Activated CD4-positive, alpha-beta T cell treated with anti-CD3 and anti-CD28 coated beads for 4 hours (primary cell): ENCODE measurements at places on chromosomes 16 and 17.

DNA sequence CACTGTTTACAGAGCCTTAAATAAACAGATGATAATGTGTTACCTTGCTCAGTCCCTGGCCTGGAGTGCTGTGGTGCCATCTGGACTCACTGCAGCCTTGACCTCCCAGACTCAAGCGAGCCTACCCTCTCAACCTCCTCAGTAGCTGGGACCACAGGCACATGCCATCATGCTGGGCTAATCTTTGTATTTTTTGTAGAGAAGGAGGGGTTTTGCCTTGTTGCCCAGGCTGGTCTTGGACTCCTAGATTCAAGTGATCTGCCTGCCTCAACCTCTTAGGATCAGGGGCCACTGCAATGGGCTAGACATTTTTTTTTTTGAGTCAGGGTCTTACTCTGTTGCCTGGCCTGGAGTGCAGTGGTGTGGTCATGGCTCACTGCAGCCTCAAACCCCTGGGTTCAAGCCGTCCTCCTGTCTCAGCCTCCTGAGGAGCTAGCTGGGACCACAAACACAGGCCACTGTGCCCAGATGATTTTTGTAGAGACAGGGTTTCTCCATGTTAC is 5.0 kb upstream of the NAGLU start:
- DNase-seq, result no peak

DNA sequence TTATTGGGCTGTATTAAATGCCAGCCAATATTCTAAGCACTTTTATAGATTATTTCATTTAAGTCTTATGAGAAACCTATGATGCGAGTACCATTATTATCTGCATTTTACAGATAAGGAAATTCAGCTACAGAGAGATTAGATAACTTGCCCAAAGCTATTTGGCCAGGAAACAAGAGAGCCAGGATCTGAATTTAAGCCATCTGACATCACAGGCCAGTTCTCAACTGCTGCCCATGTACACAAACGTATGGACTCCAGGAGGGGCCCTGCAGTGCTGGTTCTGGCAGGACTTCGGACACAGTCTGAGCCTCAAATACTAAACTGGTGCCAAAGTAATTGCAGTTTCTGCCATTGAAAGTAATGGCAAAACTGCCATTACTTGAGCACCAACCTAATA is 40.2 kb downstream of the CPPED1 start:
- no peak for DNase-seq

DNA sequence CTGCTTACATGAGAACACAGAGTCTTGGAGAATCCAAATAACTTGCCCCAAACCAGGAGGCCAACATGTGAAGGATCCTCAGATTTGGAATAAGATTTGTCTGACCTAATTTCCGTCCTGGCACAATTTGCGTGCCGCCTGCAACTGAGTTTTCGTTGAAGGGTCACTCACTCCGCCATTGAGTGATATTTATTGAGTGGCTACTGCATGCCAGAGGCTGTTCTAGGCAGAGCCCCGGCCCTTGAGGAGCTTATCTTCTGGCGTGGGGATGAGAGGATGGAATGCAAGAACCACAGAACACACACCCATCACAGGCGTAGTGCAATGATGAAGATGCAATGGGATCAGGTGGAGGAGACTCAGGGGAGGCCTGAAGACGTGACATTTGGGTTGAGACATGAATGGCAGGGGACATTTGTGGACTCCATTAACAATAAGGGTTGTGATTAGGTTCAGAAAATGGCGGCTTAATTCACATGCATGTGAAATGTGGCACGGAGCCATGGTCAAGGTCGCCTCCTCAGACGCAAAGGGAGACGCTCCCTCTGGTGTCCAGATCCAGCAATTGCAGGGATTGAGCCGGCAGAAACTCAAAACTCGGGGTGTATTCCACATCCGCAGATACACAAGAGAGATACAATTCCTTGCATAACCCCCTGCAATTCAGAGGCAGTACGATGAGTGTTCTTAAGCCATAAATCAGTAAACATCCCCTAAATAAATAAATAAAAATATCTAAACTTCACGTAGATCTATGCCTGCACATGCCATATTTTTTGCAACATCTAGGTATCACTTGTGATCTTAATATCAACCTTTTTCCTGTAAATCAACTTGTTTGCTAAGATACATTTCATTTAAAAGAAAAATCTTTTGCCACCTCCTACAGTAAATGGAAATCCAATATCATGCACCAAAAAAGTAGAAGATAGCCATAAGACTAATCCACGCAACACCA is 57.9 kb upstream of the CACNG4 start:
- peak; percentile 53 for DNase-seq

DNA sequence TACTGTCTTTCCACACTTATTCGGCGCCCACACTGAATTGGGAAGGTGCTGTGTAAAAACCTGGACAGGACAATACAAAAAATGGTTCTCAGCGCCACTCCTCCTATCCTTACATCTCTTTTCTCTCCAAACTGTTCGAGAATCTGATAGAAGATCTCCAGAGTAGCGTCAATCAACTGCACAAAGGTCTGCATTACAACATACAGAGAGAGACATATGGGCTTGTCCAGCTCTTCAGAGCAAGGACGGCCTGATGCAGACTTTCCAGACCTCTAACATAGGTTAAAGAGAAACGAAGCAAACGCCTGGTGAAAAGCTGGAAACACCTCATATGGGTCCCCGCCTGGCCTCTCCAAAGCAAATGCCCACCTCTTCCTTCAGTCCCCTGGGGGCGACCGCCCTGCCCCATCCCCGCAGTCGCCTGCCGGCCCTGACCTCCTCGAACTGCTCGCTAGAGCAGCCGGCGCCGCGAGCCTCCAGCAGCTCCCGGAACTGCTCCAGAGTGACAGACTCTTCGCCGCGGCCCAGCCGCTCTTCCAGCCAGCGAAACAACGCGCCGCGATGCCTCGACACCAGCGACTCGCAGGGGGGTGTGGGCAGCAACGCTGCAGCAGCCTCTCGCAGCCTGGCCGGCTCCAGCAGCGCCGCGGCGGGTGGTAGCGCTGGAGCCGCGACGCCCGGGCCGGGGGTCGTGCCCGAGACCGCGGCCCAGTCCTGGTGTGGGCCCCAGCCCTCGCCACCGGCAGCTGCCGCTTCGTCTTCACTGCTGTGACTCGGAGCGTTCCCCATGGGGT is 526 bp downstream of the ZZEF1 start:
- peak; percentile 20 for DNase-seq

GRCh38 chr16:68359398-68360191 is 48.8 kb downstream of the PRMT7 start:
- DNase-seq, result no peak

GRCh38 chr17:76593384-76593826 is 7.7 kb upstream of the ST6GALNAC2 start:
- DNase-seq, result no peak

- DNase-seq, result no peak
Measured at GRCh38 chr16:55118701-55119260, 188.1 kb downstream of the IRX5 start.

- DNase-seq, result no peak
Measured at GRCh38 chr17:80132906-80133625, 13.9 kb downstream of the EIF4A3 start.

GRCh38 chr17:22310717-22311686 is 618.7 kb downstream of the KCNJ18 start:
- DNase-seq, result no peak

DNA sequence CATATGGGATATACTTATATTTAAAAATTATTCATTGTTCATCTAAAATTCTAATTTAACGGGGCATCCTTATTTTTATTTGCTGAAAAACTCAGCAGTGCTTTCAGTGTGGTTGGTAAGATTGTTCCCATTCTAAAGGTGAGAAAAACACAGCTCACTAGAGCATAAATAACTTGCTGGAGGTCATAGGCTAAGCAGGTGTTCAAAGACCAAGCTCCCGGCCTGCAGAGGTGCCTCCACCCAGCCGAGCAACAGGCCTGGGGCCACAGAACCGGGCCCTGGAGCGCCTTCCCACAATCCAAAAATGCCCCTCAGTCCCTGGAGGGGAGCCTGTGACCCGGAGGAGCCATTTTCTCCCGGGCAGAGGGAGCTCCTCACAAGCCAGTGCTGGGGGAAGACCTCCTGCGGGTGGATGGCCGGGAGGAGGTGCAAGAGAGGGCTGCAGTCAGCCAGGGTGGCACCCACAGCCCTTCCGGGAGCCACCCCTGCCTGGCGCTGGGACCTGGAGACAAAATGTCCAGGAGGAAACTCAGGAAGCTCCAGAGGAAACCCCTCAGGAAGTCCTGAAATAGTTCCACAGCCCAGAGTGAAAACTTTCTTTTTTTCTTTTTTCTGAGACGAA is 14.7 kb downstream of the ABR start:
- DNase-seq, result no peak

DNA sequence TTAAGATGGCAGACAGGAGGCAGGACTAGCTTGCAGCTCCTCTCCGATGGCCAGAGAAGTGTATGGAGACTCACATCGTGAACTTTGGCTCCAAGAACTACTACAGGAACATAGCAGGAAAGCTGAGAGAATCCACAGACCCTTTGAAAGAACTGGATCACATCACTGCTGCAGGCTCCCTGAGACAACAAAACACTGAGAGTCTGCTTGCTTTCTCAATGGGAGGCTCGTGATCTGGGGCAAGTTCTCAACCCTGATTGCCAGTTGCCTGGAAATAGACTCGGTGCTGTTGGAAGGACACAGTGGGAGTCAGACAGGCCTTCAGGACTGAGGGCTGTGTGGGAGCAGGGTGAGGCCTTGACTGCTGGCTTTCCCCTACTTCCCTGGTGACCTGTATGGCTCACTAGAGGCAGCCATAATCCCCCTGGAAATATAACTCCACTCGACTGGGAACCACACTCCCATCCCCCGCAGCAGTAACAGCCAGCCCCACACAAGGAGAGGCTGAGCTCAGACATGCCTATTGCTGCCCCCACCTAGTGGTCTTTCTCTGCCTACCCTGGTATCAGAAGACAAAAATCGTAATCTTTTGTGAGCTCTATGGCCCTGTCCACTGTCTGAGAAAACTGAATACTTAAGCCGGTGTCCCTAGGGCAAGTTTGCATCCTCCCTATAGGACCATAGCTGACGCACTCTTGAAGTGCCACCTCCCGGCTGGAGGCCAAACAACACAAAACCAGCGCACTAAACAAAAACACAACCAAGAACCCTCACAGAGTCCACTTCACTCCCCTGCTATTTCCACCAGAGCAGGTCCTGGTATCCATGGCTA is 238.4 kb downstream of the CEP112 start:
- DNase-seq, result no peak

GRCh38 chr17:81434072-81434471 is 38.8 kb downstream of the BAHCC1 start:
- DNase-seq, result no peak

- peak; percentile 54 for DNase-seq
Measured at GRCh38 chr16:72832621-72833248, 215.2 kb downstream of the ZFHX3 start.

DNA sequence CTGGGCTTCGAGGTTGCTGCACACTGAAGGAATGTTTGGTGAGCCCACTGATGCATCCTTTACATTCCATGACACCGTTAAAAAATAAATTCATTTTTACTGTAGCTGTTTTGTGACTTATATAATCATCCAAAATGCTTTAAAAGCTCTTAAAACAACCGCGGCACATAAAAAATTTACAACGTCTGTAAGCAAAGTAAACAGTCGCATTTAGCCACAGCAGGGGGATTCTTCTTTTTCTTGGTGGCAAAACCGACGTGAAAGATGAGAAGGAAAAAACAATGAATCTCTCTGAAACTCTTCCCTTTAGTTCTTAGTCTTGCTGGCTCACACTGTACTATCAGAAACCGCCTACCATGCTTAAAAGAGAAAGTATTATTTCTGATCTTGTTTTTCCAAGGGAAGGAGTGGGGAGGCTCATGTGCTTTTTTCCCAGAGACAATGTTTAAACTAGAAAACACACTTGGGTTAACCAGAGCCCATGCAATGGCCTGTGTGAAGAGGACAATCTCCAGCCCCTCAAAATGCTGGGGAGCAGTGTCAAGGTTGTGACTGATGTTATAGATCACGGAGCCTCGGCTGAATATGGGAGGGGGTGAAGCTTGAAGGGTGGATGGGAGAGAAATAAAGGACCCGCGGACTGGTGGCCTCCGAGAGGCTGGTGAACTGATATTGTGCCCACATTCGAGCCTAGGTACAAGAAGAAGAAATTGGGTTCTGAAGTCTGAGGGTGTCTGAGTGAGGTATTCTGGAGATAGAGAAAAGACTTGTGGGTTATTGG is 91.1 kb downstream of the IRF8 start:
- DNase-seq, result no peak

- no peak for DNase-seq
Measured at GRCh38 chr16:80746231-80746630, 58.2 kb downstream of the CDYL2 start.

DNA sequence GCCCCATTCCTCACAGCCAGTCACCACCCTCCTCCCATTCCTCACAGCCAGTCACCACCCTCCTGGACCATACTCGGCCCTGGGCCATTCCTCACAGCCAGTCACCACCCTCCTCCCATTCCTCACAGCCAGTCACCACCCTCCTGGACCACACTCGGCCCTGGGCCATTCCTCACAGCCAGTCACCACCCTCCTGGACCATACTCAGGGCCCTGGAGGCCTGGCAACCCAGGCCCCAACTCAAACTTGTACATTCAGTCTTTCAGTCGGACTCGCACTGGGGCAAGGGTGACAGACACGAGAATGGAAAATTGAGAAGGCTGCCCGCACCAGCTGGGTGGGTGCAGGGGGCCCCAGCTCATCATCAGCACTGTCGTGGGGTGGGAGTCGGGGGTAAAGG is 30.4 kb upstream of the FOXK2 start:
- DNase-seq, result no peak

DNA sequence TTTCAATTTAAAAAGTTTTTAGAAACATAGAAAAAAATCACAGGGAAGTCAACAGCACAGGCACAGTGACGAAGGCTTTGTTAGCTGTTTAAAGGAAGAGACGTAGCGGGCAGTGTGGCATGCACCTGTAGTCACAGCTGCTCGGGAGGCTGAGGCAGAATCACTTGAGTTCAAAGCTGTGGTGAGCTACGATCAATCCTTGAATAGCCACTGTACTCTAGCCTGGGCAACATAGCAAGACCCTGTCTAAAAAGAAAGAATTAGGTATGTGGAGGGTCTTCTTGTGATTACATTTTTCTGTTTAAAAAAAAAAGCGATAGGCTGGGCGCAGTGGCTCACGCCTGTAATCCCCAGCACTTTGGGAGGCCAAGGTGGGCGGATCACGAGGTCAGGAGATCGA is 50.1 kb downstream of the FOXK2 start:
- DNase-seq, result no peak

GRCh38 chr17:29698019-29698777 is 75.5 kb upstream of the CORO6 start:
- no peak for DNase-seq

DNA sequence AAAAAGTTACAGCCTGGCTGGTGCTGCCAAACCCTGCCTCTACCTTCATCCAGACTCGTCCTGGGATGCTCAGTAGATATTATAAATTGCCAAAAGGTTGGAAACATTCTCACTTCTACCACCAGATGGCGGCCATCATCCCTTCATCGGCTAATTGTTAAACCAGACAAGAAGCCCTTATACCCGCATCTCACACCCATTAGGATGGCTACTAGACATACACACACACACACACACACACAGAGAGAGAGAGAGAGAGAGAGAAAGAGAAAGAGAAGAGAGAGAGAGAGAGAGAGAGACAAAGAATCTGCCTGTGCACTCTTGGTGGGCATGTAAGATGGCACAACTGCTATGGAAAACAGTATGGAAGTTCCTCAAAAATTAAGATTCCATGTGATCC is 15.0 kb upstream of the SCIMP start:
- DNase-seq, result peak; percentile 67
